ENCODE measurements at places on chromosomes 7 and 10.

GRCh38 chr10:71693377-71693776 lies 26.2 kb downstream of the C10orf105 start:
- DNase-seq: no peak

DNA sequence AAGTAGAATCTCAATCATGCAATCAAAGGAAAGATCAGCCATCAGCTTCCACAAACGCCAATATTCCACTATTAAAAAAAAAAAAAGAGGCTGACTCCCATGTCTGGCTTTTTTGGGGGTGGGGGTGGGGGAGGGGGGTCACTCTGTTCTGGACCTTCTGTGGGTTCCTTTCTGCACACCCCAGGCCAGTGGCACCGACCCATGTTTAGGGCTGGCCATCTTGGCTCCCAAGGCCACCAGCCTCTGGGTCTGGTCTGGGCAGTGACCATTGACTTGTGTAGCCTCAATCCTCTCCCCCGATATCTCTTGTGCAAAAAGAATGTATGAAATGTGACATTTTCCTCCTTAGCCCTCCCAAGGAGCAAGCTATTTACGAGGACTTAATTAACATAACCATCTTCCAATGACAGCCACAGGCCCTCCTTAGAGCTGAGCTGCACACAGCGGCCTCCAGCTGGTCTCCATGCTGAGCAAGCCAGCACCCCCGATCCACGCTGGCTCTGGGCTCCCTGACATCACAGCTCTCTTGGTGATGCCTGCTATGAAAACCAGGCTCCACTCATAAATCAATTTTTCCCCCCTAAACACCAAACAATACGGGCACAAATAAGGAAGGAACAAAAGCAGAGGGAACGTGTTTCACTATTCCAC lies 100.1 kb downstream of the ZRANB1 start:
- DNase-seq: no peak

DNA sequence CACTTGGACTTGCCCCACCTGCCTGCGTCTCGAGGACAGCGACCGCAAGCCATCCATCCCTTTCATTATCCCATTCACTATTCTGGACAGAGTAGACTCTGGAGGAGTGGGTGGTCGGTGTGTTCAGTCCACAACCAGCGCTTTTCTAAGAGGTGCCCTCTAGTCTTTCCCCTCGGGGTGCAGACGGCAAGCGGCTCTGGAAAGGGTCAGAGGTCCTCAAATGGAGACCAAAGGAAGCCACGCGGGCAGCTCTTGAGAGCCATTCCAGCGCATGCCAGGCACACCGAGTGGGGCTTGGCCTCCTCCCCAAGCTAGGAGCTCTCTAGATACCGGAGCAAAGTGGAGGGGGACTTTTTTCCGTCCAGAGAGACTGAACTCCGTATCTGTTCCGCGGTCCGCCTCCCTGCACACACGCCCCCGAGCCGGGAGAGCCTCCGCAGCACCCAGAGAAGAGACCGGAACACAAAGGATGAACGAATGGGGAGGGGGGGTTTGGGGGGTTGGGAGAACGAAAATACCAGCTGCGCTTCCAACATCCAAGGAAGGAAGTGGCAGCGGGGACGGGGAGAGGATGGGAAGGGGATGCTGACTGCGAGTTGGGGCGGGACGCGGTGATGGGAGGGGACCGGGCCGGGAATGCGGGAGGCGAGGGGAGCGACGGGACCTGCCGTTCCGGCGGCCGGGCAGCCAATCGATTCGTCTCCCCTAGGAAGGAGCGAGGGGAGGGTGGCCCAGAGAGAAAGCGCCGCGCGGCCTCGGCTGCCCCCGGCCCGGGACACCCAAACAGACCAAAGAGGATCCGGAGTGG lies 515 bp downstream of the GSDME start:
- peak; percentile 20 for DNase-seq

DNA sequence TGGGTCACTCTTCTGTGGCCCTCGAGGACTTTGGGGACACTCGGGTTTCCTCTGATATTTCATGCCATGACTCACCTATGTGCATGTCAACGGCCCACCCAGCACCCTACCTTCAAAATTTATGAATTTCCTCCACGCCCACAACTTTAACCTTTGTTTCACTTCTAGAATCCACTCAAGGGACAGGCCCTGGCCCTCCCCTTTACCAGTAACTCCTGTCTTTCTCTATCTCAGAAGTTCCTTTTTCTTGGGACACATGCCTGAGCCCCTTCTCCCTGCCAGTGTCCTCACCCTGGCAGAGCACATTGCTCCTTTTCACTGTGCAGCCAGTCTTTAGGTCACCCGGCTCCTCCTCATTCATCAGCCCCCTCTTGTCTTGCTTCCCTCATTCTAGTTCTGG lies 282.5 kb upstream of the KLF6 start:
- no peak for DNase-seq

DNA sequence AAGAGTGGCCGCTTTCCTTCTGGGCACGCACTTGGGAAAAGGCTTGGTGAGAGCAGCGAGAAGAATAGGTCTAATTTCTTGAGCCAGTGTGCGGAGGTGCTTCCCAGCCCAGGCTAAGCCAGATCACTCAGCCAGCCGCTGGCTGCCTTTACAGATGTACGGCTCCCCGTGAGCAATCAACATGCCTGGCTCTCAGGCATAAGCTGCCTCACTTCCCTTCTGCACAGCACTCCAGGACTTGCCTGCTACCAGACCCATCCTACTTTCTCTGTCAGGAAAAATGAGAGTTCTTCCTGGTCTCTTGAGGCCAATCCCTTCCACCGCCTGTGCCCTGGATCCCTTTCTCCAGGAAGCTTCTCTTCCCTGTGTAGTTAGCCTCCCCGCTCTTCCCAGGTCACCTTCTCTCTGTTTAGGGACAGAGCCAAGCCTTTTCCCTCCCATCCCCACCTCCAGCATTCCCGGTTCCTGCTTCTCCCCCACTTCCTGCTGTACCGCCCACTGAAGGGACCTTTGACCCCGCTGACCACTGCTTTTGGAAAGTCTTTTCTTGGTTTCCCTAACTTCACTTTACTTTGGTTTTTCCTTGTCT lies 1.1 kb upstream of the ACTR3C start:
- no peak for DNase-seq

DNA sequence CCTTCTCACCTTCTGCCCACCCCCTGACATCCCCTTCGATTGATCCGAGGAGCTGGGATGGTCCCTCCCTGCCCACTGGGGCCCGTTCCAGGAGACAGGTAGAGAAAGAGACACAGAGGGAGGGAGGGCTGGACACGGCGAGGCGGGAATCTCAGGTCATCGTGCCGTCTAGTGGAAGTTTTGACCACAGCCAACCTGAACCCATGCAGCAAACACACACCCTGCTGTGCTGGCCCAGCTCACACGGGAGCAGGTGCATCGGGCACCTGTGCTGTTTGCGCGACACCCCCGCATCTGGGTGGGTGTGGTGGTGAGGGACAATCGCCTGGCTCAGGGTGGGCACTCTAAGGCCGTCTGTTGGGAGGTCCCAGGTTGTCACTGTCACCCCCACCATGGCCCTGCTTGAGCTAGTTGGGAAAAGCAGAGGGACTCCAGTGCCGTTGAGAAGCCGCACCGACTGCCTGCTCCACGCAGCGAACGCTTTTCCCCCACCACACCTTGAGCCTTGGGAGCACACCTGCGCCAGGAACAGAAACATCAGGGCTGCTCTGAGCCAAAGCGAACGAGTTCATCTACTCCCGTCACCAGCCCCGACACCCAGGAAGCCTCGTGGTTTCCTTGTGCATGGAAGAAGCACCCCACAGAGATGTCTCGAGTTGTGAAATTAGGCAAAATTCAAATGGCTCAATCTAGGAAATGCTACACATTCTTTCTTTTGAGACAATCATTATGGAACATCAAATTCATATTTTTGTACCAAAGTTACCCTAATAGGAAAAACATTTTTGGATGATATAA lies 285.8 kb downstream of the DNAJB6 start:
- DNase-seq: no peak

- DNase-seq: no peak
These were observed 47.9 kb upstream of the SLC35B4 start for GRCh38 chr7:134364619-134365037.

DNA sequence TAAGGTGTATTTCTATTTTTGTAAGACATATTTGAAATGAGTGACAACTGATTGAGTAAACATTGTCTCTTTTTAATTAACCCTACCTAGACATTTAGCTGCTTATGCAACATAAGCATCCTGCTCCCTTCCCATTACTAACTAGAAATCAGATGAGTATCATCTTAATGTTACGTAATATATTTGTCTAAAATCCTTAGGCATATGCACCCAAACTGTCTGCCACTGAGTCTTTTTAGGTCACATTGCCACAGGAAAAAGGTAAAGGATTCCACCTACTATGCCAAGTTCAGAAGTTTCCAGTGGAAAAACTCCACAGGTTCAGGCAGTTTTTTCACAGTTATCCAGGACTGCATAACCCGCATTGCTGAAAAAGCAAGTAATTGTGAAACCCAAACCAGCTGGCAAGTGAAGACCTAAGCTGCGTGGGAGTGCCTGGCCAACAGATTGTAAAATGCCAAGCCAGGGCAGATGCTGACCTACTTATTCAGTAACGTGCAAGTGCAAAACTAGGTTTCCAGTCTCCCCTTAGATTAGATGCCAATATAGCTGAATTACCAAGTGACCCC lies 983.7 kb downstream of the GATA3 start:
- no peak for DNase-seq

- DNase-seq: no peak
These were observed 14.7 kb downstream of the KCNMA1 start for GRCh38 chr10:77622889-77623291.

- no peak for DNase-seq
These were observed 70.7 kb downstream of the MACC1 start for GRCh38 chr7:20146451-20146850.

DNA sequence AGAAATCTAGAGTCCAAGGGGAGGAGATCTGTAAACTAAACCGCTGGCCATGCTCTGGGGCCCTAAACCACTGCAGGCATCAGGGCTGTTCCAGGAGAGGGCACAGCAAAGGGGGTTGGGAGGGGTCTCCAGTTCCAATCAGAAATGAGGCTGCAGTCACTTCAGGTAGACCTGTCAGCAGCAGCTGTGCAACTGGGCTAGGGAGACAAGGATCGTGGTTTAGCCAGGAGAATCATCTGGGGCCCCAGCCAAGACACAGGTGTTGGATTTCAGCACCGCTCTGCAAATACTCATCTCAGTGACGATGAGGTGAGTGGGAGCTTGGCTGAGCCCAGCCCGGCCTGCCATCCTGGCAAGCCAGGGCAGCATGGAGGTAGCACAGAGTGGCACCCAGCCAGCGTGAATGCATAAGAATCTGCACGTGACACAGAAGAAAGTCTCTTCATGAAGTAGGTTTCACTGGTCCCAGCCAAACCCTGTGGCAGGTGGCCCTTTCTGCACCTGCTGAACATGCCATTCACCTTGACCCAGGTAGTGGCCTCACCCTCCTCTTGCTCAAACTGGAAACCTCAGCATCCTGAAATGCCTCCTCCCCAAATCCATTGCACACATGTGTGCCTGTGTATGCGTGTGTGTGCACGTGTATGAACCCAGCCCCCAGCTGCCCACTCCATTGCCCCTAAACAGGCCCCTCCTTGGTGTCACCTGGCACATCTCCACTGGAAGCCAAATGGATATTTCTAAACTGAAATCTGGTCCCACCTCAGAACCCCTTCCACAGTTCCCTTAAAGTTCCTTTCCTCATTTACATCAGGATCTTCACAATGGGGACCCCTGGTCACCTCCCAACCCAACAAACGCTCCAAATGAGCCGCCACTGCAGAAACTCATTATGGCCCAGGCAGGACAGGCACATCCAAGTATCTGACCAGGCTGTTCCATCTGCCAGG lies 9.6 kb downstream of the GPRIN2 start:
- DNase-seq: no peak

- DNase-seq: no peak
These were observed 17.1 kb upstream of the AMZ1 start for GRCh38 chr7:2670720-2671391.

GRCh38 chr10:102712089-102712488 lies 2.1 kb downstream of the ARL3 start:
- DNase-seq: no peak

DNA sequence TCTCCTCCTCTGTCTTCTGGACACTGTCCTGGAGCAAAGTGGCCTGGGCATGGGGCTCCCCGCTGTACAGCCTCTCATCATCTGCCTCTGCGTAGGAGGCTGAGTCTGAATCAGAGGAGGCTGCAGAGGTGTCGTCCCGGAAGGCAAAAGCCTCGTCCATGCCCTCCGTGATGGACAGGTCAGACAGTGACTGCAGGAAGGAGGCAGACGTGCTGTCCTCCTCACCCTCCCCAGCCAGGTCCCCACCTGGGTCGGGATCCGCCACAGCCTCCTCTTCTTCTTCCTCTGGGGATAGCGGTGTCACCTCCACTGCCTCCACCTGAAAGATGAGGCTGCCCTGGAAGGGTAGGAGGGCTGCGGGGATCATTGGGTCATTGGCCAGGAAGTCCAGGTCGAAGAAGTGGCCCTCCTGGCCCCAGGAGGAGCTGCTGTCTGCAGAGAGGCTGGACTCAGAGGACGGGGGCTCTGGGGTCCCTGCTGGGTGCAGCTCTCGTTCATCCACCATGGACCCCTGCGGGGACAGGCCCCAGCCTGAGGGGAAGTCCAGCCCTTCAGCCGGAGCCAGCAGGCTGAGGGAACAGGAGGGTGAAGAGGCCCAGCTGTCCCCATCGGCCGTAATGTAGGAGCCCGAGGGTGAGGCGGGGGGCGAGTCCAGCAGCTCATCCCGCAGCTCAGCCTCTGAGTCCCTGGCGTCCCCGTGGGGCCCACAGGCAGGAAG lies 3.7 kb downstream of the NACAD start:
- no peak for DNase-seq

DNA sequence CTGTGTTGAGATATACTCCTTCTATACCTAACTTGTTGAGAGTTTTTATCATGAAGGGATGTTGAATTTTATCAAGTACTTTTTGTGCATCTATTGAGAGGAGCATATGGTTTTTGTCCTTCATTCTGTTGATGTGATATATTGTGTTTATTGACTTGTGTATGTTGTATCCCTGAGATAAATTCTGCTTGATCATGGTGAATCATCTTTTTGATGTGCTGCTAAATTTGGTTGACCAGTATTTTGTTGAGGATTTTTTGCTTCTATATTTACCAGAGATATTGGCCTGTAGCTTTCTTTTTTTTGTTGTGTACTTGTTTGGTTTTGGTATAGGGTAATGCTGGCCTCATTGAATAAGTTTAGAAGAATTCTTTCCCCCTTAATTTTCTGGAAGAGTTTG lies 32.4 kb downstream of the NEURL1 start:
- DNase-seq: no peak

DNA sequence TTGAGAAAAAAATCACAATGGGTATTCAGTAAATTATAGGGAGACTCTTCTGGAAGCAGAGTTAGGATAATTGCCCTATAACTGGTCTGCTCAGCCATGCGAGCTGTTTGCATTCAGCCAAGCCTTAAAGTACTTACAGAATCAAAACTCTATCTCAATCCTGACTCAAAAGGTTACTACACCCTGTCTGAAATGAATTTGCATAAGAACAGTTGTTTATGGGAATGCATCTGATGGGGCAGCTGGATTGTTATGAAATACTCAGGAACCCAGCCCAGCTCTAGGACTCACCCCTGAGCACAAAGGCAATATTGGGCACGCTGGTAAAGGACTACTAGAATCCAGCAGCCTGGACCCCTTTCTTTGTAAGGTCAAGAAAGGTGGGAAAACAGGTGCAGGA lies 38.8 kb downstream of the AKR1B15 start:
- DNase-seq: no peak
